NCI-H510A (cell line): ENCODE measurements at places on chromosomes 16 and 17.

GRCh38 chr16:7211781-7212180 lies 120.9 kb upstream of the RBFOX1 start:
- DNase-seq = no peak

DNA sequence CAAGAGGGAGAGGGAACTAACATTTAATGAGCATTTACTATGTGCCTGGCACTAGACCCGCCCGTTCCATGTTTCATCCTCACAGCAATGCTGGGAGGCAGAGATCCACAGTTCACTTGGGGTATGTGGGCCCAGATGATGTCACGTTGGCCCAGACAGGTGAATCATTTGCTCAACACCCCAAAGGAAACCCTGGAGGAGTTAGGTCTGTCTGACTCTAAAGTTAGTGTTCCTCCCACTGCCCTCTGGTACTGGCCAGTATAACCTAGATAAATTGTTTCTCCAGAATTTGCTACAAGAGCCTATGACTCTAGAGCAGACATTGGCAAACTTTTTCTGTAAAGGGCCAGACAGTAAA lies 164.6 kb downstream of the VPS53 start:
- no peak for DNase-seq

DNA sequence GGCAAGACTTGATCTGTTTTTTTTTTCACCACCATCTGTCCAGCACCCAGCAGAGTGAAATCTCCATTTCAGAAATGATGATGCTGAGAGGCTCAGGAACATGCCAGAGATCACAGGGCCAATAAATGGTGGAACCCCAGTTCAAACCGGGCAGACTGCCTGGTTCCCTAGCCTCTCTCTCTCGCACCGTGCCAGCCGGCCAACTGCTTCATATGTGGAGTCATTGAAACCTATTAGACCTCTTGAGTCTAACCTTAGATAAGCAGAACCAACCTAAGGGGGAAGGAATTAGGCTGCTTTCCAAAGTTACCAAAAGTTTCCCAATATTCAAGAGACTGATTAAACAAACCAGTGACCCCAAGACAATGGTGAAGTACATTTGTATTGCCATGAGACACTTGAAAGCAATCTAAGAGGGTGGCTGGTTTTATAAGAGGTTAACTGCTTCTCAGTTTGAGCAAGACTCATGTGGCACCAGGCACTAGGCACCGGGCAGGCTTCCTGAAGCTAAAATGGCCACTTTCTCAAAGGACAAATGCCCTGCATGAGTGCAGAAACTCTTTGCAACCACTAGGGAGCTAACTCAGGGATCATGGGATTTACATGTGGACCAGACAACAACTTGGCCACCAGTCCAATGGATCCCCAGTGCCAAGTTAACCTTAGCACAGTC lies 18.4 kb downstream of the TOX3 start:
- DNase-seq = no peak

- DNase-seq = no peak
Observed at GRCh38 chr16:59296888-59297287, 562.8 kb upstream of the GOT2 start.

- DNase-seq = no peak
Observed at GRCh38 chr16:84768061-84768807, 51.6 kb upstream of the CRISPLD2 start.

- peak; percentile 53 for DNase-seq
Observed at GRCh38 chr17:29566473-29567303, at the start of gene ABHD15. Gene ABHD15, minus strand, starts transcription at chr17:29567037. Its CDS starts 71 bp downstream, at chr17:29566966.

DNA sequence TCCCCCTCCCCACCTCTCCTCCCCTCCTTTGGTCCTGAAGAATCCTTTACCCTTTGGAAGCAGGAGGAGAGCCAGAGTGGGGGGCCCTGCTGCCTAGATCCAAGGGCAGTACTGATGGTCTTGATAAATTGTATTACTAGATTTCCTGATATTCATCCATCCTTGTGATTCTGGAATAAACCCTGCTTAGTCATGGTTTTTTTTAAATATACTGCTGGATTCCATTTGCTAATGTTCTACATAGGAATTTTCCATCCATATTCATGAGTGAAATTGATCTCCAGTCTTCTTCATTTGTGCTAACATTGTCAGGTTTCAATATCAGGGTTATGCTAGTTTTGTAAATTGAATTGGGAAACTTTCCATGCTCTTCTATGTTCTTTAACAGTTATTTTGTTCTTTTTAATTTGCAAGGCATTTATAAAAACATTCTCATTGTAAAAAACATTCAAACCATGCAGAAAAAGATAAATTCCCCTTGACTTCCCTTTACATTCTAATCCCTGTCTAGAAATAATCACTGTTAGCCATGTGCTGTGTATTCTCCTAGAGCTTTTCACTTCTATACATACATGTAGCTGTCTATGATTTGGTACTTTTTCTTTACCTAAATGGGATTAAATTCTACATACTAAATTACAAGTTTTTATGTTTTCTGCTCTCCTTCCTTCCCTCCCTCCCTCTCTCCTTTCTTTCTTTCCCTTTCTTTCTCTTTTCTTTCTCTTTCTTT lies 56.7 kb downstream of the CCDC42 start:
- DNase-seq = no peak

DNA sequence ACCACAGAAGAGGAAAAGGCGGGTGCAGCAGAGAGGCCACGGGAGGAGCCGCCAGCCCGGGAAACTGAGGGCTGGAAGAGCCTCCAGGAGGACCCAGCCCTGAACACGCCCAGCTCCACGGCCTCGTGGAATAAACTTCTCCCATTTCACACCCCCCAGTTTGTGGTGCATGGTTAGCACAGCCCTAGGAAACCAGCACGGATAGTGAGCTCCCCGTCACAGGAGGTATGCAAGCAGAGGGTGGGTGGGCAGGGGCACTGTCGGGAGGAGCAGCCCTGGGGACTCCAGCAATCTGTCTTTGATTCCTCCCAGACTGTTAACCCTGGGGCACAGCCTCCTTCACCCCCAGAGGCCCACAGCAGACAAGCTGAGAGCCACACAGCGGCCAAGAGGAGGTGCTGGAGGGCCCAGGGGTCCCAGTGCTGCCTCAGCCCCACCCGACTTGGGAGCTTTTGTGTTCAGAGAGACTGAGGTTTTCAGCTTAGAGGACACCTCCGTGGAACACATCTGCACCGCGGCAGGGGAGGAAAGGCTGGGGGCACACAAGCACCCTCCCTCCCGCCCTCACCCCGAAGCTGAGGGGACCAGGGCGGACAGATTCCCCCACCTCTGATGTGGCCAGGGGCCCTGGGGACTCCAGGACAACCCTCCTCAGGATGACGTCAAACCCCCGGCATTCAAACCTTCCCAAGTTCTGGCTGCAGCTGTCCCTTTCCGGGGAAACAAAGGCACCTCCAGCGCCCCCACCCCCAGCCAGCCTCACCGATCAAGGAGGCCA lies 1.7 kb upstream of the IL17C start:
- no peak for DNase-seq

- DNase-seq = no peak
Observed at GRCh38 chr17:68457168-68457538, at the start of gene WIPI1. Gene WIPI1, minus strand, starts transcription at chr17:68457496. Its CDS starts 75 bp downstream, at chr17:68457421.

- DNase-seq = no peak
Observed at GRCh38 chr16:84007965-84008364, 34.6 kb downstream of the SLC38A8 start.

GRCh38 chr16:22055881-22056280 lies 36.5 kb upstream of the VWA3A start:
- no peak for DNase-seq

- peak; percentile 29 for DNase-seq
Observed at GRCh38 chr16:26765087-26765486, 301.6 kb upstream of the C16orf82 start.

DNA sequence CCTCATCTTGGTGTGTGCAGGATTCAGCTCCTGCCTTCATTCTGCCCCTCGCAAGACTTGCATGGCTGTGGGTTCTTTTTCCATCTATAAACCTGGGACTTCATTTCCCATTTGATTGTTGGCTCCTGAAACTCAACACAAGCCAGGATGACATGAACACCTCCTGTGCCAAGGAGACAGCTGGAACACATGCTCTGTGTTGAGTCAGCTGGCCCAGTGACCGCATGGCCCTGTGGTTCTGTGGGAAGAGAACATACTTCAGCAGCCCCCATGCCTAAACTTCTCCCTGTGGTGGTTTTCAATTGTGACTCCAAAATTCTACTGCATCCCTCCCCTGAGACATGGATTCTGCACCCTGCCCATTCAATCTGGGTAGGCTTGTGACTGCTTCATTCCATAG lies 57.9 kb upstream of the FOXF1 start:
- no peak for DNase-seq

- no peak for DNase-seq
Observed at GRCh38 chr16:7158481-7158880, 174.2 kb upstream of the RBFOX1 start.

GRCh38 chr16:1031666-1032065 lies 40.9 kb upstream of the SSTR5 start:
- DNase-seq = no peak

DNA sequence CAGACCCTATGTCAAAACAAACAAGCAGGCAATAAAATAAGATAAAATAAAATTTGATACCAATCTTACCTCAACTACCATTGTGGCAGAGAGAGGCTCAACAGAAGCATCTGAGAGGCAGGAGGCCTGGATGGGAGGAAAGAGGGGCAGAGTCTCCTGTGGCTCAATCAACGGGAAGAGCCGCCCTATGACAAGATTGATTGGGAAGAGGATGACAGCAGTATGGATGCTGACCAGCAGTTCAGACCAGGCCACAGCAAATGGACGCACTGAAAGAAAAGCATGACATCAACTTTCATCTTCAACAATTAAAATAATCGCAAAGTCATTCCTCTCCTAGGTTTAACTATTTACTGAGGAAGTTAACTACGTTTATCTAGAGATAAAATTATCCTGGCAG lies 47.4 kb downstream of the PKD1L3 start:
- DNase-seq = no peak

- no peak for DNase-seq
Observed at GRCh38 chr16:3234543-3234856, 458 bp downstream of the ZNF200 start.

DNA sequence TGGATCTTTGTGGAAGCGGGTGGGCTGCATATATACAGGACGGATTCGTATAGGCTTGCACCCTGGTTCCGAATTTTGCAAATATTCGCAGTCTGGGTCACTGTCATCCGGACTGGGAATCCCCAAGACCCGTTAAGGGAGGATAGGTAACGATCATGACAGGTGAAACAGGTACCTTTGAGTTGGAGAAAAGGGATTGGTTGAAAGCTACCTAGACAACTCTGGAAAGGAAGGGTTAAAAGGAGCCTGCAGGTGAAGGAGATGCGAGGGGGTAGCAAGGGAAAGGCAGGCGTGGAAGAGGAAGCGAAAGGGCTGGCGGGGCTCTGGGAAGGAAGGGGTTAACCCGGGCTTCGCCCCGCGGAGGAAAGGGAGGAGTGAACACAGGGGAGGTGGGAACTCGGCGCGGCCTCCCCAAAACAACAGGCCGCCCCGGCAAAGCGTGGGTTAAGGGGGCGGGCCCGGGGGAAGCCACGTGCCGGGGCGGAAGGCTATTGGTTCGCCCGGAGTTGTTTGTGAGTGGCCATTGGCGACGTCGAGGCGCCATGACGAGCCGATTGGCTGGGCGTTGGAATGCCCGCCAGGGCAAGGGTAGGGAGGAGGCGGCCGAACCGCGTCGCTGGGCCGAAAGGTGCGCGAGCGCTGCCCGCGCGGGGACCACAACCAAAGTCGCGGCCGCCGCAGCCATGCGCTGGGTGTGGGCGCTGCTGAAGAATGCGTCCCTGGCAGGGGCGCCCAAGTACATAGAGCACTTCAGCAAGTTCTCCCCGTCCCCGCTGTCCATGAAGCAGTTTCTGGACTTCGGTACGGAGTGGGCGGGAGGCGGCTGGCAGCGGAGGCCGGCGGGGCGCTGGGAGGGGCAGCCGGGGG lies at the start of gene PDK2:
Gene PDK2 (plus strand): TSS at position 599 of the 867 bp plus-strand sequence. CDS start 85 bp downstream, at position 684.
- DNase-seq = peak; percentile 96

GRCh38 chr17:73396431-73397277 lies 84.9 kb upstream of the CDC42EP4 start:
- DNase-seq = no peak

DNA sequence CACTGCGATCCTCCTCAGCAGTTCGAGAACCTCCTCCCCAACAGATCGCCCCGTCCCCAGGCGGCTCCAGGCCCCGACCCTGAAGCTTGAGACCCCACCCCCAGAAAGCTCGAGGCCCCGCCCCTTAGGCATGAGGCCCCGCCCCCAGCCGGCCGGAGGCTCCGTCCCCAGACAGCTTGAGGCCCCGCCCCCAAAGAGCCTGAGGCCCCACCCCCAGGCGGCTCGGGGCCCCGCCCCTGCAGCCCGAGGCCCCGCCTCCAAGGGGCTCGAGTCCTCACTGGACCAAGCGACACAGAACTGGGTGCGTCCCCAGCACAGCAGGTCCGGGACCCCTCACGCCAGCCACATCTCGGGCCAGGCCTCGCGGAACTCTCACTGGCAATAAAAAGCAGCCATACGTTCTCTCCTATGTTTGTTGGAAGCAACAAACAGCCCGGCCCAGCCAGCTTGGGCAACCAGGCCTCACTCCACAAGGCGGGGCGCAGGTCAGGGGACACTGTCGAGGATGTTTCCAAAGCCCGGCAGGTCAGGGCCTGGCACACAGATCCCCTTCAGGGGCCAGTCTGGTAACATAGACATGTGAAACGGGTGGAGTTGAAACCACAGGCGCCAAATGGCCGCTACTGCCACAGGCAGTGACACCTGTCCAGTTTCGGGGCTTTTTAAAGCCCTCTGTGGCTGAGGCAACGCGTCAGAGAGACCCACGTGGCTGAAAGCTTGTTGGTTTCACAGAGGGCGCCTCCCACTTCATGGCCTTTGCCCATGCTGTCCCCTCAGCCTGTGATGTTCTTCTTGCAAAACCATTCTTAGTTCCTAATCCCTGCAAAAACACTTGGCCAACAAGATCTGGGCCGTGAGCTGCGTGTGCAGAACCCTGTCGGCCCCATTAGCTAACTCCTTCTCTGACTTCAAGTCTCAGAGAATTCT lies 224.2 kb downstream of the PARN start:
- DNase-seq = no peak

DNA sequence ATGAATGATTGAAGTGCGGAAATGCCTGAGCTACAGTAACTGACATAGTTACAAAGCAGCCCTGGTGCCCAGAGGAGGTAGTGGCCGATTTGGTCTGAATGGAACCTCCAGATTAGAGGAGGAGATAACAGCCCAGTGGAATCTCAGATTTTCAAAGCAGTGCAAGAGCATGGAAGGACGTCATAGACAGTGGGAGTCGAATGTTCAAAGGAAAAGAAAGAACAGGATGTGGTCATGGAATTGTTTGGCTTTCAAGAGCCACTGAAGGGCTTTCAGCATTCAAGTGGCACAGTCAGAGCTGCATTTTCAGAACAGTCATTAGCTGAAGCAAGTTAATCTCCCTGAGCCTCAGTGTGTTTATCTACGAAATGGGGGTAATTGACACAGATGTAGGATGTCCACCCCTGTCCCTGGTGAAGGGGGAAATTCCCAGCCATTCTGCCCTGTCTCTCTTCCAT lies 104.6 kb upstream of the CACNG3 start:
- DNase-seq = no peak

DNA sequence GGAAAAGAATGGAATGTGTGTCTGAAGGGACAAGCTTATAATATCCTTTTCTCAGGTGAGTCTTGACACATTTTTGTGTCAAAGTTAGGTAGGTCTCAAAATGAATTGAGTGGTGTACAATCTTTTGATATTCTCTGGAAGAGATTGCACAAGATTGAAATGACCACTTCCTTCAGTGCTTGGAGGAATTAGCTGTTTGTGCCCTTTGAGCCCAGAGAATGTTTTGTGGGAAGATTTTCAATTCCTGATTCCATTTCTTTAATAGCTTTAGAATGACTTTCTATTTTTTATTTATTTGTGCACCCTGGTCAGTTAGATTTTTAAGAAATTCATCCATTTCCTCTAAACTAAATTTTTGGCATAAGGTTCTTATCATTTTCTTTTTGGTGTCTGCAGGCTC lies 1.6 kb upstream of the CCL13 start:
- DNase-seq = no peak

- no peak for DNase-seq
Observed at GRCh38 chr16:4486126-4486893, 10.1 kb downstream of the HMOX2 start.

- DNase-seq = no peak
Observed at GRCh38 chr17:28961391-28961790, 10.1 kb upstream of the PHF12 start.
